Activated gamma-delta T cell (primary cell): ENCODE measurements at places on chromosomes 7 and 10.
A peak's percentile ranks its signal among the peaks of the same experiment; 100 is the strongest.

- no peak for DNase-seq
Observed at GRCh38 chr7:130275826-130276297, 9.2 kb downstream of the CPA2 start.

- no peak for DNase-seq
Observed at GRCh38 chr10:8758029-8758428, 703.5 kb downstream of the GATA3 start.

DNA sequence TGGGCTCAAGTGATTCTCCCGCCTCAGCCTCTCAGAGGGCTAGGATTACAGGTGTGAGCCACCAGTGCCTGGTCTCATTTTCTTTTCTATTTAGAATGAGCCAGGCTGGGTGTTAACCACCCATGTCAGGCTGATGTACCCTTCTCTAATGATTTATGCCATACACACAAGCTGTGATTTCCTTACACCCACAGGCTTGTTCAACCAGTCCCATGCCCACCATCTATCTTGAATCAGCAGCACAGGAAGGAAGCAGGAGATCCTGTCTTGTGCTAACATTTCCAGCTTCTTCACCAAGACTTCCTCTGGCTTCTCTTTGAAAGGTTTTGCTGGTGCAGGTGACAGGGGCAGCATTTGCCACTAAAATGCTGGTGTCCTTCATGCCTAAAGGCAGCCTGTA is 176.4 kb downstream of the GATA3 start:
- DNase-seq = no peak

- DNase-seq = no peak
Observed at GRCh38 chr10:104456802-104457542, 103.3 kb downstream of the CFAP58 start.

DNA sequence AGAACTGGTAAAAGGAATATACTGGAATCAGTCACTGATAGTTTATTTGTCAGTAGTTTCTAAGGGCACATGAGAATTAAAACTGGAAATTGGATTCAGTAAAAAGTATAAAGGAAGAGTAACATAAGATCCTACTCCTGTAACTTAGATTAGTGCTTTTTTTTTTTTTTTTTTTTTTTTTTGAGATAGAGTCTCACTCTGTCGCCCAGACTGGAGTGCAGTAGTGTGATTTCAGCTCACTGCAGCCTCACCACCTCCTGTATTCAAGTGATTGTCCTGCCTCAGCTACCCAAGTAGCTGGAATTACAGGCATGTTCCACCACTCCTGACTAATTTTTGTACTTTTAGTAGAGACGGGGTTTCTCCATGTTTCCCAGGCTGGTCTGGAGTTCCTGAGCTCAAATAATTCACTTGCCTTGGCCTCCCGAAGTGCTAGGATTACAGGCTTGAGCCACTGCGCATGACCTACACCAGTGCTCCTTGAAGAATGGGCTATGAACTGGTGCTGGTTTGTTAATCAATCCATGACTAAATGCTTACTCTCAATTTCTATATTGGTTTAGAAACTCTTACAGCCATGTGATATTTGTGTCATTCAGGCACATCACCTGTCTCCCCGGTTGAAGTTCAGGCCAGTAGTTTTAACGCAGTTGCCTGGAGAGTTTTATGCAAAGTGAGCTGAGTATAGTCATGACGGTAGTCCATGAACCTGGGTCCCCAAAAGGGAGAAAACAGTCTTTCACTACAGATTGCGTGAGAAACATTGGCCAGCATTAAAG is 65.0 kb downstream of the ZEB1 start:
- no peak for DNase-seq

DNA sequence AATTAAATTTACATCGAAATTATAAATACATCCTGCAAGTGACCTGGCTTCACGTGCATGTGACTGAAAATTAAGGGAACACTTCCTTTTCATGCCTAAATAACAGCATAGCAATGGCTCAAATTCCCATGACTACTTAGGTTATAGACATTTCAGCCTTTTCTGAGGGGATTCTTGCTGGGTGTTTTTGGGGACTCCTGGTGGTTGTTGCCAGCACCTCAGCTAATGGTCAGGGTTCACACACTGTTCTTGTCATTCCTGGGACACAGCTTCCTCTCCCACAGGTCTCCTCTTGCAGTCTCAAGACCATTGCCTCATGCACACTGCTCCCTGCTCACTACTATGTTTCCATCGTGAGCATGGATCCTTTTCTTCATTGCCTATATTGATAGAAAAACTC is 148.9 kb upstream of the GLI3 start:
- no peak for DNase-seq

DNA sequence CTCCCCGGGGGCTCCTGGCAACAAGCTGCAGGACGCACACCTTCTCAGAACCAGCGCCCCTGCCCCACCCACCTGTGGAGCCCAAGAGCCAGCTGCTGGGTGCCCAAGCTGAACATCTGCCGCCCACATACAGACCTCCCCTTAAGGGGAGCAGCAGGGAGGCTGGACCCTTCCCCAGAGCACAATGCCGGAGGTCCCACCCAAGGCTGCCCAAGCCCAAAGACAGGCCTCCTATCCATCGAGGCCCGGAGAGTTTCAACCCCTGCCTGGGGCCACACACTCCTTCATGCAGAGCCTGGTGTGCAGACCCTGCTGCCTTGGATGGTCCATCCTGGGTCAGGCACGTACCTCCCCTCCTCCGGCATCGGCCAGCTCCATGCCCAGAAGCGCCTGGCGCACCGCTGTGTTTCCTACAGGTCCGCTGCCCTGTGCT is 48.7 kb downstream of the VIPR2 start:
- DNase-seq = no peak

DNA sequence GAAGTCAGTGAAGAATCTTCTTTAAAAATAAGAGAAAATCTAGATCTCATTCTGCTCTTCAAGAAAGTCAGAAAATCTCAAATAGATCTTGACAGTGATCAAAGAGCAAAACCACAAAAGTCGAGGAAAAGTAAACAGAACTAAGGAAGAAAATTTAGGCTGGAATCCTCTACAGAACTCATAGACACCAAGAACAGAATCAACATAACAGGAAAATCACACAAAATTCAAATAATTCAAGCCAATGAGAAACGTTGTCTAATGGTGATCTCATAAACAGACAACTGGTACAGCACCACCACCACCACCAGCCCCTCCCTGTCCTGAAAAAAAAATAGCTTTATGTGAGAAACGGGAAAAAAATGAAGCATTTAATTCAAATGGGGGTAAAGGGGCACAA is 6.9 kb downstream of the ITGB1 start:
- DNase-seq = no peak

DNA sequence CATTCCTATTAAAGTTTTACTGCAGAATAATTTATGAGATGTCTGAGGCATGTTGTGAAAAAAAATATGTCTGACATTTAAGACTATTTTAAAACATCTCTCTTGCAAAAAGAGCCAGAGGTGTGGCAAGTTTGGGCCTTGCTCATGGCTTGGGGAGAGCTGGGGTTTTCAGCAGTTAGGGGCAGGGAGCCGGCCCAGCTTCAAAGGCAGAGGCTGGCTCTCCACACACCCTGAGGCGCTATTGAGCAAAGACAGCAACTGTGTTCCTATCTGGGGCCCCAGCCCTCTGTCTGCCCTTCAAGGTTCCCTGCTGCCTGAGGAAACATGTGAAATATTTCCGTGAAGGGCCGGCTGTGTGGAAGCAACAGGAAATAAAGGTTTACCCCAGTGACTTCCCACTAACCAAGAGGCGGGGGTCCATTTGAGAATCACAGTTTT is 94.0 kb downstream of the SORBS1 start:
- DNase-seq = no peak

DNA sequence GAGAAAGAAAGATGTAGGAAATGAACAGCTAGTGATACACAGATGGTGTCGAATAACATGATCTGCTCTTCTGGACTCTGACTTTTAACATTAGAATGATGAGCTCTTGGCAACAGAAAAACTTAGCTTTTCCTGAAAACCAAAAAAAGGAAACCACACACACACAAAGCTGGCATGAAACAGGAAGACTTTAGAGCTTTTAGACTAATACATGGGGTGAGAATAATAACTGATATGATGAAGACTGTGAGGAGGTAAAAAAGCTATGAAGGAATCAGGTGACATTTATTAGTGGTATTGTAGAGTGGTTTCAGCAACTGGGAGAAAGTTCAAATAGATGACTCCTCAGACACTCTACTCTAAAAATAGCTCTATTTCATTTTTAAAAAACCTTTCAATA is 491.9 kb downstream of the PARD3 start:
- no peak for DNase-seq

DNA sequence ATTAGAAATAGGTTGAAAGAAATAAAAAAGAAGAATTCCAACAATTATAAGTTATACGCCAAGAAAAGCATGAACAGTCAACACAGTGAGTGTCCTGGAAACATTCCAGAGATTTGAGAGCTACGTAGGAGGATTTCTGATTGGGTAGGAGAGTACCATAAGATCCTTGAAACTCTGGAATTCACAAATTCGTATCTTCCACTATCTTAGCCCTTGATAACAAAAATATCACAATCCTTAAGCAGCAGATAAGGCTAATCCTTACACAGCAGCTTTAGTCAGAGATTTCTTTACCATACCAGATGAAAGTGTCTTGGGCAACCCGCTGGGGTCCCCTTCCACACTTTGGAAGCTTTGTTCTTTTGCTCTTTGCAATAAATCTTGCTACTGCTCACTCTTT is 8.2 kb downstream of the TPK1 start:
- no peak for DNase-seq

GRCh38 chr7:25786936-25787335 is 365.1 kb upstream of the NFE2L3 start:
- DNase-seq = no peak

GRCh38 chr7:42272793-42273665 is 36.0 kb upstream of the GLI3 start:
- no peak for DNase-seq

DNA sequence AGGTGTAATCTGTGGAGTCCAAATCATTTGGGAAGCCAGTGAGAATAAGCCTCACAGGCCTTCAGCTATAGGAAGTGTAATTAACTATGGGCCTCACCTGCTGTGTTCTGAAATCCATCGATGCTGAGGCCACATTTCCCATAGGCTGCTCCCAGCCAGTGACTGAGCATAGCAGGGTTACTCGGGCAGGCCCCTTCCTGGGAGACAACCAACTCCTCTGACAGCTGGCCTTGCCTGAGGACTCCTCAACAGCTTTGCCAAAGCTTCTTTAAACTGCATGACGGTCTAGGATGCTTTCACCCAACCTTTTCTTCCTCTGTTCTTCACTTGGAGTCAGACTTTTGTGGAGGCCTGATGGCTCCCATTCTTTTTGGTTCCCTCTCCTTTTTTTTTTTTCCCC is 63.8 kb upstream of the SMNDC1 start:
- DNase-seq = no peak

DNA sequence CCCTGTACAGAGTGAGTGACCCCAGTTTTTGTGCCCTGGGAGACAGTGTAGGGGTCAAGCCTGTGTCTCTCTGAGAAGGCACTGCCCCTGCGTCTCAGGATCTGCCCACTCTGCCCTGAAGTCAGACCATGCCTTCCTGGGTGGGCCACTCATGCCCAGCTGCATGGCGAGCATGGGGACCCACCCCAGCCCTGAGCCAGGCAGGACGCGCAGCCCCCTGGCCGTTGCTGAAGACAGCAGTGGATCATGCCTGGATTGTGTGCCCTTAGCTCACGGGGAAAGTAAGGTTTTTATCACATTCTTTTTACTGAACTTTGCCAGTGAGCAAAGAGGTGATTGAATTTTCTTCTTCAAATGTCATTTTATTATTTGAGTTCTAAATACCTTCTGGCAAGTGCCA is 66.2 kb downstream of the WDR37 start:
- DNase-seq = no peak

DNA sequence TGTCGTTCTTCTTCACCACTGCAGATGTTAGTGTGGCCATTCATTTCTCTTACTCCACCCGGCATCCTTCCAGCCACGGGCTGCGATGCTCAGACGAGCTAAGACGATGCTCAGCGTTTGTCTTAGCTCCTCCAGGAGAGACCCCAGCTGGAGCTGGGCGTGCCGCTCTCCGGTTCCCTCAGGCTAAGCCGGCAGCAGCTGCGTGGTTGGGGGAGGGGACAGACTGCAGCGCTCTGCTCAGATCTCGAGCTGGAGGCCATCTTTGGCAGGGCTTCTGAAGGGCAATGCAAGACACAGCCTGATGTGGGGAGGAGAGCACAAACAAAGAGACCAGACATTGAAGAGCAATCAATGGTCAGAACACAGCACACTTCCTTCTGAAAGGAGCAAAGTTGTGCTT is 4.8 kb downstream of the INA start:
- DNase-seq = no peak

DNA sequence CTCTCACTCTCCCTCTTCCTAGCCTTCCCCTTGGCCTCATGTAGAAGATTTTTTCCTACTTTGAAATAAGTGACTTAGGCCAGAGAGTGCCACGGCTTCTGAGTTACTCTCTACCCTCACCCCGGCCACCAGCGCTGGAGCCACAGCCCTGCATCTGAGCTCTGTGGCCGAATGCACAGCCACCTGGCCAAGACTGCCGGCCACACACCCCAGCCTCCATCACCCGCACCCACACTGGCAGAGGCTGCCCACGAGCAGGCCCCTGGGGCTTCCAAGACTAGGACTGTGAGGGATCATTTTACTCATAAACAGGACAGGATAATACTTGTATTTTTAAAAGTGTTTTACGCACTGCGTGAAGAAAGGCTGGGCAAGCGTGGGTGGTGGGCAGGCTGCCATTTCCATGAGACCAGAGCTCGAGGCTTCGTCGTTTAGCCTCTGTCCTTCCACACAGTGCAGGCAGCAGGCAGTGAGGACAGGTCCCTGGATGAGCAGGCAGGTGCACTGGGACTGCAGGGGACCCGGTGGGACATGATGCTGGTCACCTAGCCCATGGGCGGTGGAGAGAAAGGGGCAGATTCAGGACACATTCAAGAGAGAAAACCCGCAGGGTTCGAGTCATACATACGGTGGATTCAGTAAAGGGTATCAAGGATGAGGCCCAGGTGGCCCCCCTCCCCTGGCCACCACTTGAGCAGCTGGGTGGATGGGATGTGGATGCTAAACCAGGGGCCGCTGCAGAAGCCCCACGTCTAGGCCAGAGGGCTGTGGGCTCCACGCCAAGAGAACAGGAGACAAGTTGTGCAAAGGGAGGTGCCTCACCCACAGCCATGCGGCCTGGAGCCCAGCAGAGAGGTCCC is 35.5 kb upstream of the RNF32 start:
- DNase-seq = no peak

DNA sequence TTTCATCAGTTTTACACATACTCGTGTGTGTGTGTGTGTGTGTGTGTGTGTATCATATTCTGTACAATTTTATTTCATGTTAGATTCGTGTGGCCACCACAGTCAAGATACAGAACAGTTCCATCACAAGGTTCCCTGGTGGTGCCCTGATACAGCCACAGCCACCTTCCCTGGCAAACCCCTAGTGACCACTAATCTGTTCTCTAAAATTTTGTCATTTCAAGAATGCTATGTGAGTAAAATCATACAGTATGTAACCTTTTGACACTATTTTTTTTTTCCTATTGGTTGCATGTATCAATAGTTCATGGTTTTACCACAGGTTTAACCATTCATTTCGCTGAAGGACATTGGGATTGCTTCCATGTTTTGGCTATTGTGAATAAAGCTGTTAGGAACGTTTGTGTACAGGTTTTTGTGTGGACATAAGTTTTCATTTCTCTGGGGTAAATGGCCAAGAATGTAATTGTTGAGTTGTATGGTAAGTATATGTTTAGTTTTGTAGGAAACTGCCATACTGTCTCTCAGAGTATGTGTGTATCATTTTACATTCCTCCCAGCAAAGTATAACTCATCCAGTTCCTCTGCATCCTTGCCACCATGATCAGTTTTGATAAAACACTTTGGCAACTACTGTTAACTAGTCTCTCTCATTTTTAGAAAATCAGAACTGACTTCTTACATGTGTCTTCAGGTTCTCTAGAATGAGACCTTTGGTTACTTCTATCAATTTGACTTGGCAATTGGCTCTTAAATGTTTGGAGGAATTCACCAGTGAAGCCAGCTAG is 20.6 kb downstream of the KLHDC10 start:
- no peak for DNase-seq

- peak; percentile 99 for DNase-seq
Observed at GRCh38 chr7:21427182-21427870, 557 bp upstream of the SP4 start.
